Fibroblast of skin of abdomen (primary cell): ENCODE measurements at places on chromosomes 1 and 21.

- DNase-seq: no peak
Observed at GRCh38 chr1:158932171-158932570, 819 bp downstream of the PYHIN1 start.

DNA sequence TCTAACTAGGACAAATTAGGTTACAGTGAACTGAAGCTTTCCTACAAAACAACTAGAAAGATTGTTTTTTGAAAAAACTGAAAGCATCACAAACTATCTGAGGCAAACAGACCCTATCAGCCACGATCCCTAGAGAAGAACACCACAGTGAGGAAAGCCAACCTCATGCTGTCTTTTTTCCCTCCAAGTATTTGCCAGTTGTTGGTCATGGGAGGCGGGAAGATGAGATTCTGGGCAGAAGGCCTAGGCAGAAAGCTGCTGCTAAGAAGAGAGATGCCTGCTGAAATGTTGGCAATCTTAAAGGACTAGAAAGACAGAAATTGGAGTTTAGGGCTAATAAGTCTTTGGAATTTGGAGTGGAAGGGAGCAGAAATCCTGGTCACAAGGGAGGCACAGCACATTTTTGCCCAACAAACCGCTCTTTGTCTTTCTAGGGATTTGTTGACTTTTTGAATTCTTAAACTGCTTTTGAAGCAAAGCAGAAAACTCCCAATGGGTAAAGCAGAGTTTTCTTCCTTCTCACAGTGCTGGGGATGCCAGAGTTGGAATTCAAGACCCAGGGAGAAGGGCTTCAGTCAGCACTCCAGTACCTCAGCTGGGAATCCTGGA, 83.9 kb downstream of the MT1HL1 start:
- no peak for DNase-seq

- DNase-seq: no peak
Observed at GRCh38 chr1:151620286-151620685, 8.4 kb downstream of the SNX27 start.

GRCh38 chr1:153227810-153228209, 10.4 kb downstream of the PRR9 start:
- no peak for DNase-seq

DNA sequence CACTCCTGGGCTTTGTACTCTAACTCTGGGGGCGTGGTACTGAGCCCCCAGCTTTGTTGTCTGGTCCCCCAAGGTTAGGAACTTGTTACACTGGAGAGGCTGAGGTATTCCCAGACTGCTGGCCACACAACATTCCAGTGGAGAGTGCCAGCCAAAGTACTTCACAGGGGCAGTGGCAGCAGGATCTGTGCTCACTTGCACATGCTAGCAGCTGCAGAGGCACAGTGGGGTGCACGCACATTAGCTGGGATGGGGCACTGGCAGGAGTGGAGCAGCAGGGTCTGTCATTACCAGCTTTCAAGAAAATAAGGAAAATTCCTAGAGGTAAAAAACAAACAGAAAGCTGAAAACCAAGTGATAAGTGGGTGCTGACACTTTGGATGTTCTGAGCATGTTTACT, 31.0 kb downstream of the ZNF691 start:
- no peak for DNase-seq

DNA sequence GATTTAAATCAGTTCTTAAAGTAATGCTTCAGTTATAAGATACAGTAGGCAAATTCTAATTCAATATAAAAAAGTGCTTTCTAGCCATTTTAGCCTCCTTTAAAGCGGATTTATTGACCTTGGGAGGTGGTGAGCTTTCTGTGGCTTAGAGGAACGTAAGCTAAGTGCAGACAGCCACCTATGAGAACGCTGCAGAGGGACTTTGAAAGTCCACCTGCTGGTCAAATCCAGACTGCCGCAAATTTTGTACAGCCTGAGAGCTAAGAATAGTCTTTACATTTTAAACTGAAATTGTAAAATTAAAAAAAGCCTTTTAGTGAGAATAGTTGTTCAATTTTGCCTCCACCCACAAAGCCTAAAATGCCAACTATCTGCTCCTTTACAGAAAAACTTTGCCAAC, 67.0 kb upstream of the SSX2IP start:
- DNase-seq: no peak

GRCh38 chr1:203649999-203650836, 23.6 kb downstream of the ATP2B4 start:
- no peak for DNase-seq
